ENCODE measurements at places on chromosomes 3 and 15. TPM values are rescaled to one million over a fixed set of nuclear protein-coding genes. Genes with fewer than 3 reads are reported as not detected.

CILP gene
- total RNA-seq = under 0.01 TPM

CKMT1B gene
- total RNA-seq = not detected

PSTPIP1 gene
- 0.56 TPM for total RNA-seq

ZNF592 gene
- total RNA-seq = 3.6 TPM

CLRN1 gene
- not detected for total RNA-seq

PODXL2 gene
- total RNA-seq = 2.5 TPM

EFHB gene
- under 0.01 TPM for total RNA-seq

TERC gene
- total RNA-seq = 580 TPM
